Kidney (tissue), 22 donors: ENCODE measurements at places on chromosomes 5 and 9.

GRCh38 chr9:33469891-33470290 is 3.8 kb downstream of the NOL6 start:
- DNase-seq = no peak

- DNase-seq = no peak
Observed at GRCh38 chr9:114403153-114403756, 15.5 kb upstream of the AKNA start.

- no peak for DNase-seq
Observed at GRCh38 chr9:75824816-75825568, 65.5 kb upstream of the PCSK5 start.

DNA sequence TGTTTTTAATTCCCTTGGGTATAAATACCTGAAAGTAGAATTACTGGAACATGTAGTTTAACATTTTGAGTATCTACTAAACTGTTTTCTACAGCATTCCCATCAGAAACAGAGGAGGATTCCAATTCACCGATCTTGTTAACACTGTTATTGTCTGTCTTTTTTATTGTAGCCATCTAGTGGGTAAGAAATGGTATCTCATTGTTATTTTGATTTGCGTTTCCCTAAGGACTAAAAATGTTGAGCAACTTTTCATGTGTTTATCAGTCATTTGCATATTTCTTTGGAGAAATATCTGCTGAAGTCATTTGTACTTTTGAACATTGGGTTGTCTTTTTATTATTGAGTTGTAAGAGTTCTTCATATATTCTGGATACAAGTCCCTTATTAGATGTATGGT is 135.2 kb upstream of the NFIL3 start:
- no peak for DNase-seq

- no peak for DNase-seq
Observed at GRCh38 chr5:12399868-12400267, 495.6 kb upstream of the CTNND2 start.
